ENCODE measurements at places on chromosomes 2 and 18. TPM values are rescaled to one million over a fixed set of nuclear protein-coding genes. Genes with fewer than 3 reads are reported as not detected.

The ELOA2 gene
- total RNA-seq, result not detected

The COL6A3 gene
- 649 TPM for total RNA-seq

The RTP5 gene
- total RNA-seq, result not detected

The SRD5A2 gene
- not detected for total RNA-seq

The CYBRD1 gene
- total RNA-seq, result 309 TPM

The PMAIP1 gene
- 14.4 TPM for total RNA-seq

The ACVR1C gene
- total RNA-seq, result not detected

The THOC1 gene
- total RNA-seq, result 15.2 TPM

The CDK15 gene
- 0.47 TPM for total RNA-seq

The C1QL2 gene
- not detected for total RNA-seq

The CCDC150 gene
- total RNA-seq, result 0.09 TPM

The TMEM163 gene
- total RNA-seq, result not detected

The RGPD6 gene
- total RNA-seq, result 3.5 TPM

The NCKAP5 gene
- total RNA-seq, result 0.12 TPM

The ATP6V1B1 gene
- 0.51 TPM for total RNA-seq

The ATP8B1 gene
- 4.8 TPM for total RNA-seq

The ANKRD44 gene
- total RNA-seq, result 3.1 TPM

The SIX2 gene
- 19.5 TPM for total RNA-seq

The PROKR1 gene
- not detected for total RNA-seq

The PLEK gene
- not detected for total RNA-seq

The COL5A2 gene
- 906 TPM for total RNA-seq

The SLC9A4 gene
- not detected for total RNA-seq

The DLGAP1 gene
- total RNA-seq, result 0.12 TPM

The GPR17 gene
- not detected for total RNA-seq

The SERPINB12 gene
- total RNA-seq, result 0.12 TPM

The ANKRD29 gene
- total RNA-seq, result 0.82 TPM

The CFAP53 gene
- under 0.01 TPM for total RNA-seq

The NT5DC4 gene
- total RNA-seq, result not detected

The CHRNA1 gene
- total RNA-seq, result 0.77 TPM

The LONRF2 gene
- total RNA-seq, result 1.0 TPM

The PGAP1 gene
- total RNA-seq, result 5.3 TPM

The CABLES1 gene
- total RNA-seq, result 2.1 TPM

The ALPP gene
- not detected for total RNA-seq

The MPP4 gene
- total RNA-seq, result 1.1 TPM

The SPC25 gene
- total RNA-seq, result 0.35 TPM

The SERPINB11 gene
- total RNA-seq, result not detected

The RAPGEF4 gene
- 1.3 TPM for total RNA-seq

The LRP2 gene
- total RNA-seq, result under 0.01 TPM

The SPATS2L gene
- 77.3 TPM for total RNA-seq
